HAP-1 (cell line): ENCODE measurements at places on chromosomes 5 and 9.
A peak's percentile ranks its signal among the peaks of the same experiment; 100 is the strongest.

DNA sequence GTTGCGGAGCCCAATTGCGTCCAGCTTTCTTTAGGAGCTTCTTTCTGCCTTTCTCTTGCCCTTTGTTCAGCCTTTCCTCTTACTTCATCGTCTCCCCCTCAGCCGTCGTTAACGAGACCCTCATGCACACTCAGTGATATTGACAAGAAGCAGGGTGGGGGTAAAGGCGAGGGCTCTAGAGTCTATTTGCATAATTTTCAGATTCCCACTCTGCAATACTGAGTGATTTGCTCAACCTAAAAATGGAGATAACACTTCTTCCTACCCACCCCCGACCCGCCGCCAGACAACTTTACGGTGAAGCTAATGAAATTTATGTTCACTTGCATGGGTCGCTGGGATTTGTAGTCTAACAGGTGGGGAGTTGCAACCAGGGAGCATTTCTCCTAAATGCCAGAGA is 1.3 kb upstream of the TBC1D2 start:
- DNase-seq, result peak; percentile 50

- DNase-seq, result no peak
These were observed 303.8 kb downstream of the KIAA0825 start for GRCh38 chr5:94314460-94315131.

DNA sequence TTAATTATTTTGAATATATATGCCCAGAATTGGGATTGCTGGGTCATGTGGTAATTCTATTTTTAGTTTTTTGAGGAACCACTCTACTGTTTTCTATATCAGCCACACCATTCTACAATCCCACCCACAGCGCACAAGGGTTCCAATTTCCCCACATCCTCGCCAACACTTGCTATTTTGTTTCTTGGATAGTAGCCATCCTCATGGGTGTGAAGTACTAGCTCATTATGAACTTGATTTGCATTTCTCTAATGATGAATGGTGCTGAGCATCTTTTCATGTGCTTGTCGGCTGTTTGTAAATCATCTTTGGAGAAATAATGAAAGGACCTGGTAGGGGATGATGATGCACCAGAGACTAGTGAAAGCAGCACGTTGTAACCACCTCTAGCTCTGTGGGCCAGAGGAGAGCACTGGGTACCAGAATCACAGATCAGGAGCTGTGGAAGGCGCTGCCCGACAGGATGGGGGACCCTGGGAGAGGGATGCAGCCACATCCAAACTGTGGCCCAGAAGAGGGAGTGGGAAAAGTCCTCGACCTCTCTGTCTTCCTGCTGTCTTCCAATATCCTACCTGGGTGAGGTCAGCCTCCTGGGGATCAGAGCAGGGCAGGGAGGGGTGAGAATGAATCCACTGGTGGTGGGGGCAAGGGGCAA is 155.4 kb downstream of the RGS3 start:
- DNase-seq, result no peak

DNA sequence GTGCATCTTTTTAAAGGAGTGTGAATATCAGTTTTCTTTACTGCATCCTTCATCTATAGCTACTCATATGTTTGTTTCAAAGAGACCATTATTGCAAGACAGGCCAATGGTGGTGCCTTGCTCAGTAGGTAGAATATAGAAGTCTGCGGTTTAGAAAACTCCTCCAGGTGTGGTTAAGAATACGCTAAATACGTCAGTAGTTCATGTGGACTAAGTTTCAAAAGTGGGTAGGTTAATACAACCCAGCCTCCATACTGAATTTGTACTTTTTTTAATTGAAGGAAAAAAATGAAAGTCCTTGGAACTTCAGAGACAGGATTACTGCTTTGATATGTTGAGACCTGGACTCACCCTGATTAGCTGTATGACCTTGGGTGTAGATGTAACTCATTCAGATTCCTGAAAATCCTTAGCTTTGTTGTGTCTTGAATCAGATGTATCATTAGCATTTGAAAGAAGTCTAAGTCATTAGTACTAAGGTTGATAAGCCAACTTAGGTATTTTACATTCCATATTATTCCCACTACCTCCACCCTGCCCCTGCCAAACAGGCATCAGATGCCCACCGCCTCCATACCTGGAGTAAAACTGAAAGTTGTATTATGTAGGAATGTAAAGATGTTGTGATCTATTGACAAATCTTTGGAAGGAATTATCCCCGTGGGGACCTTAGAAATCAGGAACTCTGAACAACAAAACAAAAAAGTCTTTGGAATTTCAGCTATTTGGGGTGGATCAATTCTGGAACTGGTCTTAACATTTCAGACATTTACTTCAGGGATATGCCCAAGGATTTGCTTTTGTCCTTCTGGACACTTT is 6.1 kb downstream of the BASP1 start:
- DNase-seq, result peak; percentile 56
